Fibroblast of gingiva (primary cell): ENCODE measurements at places on chromosomes 6 and 20.

DNA sequence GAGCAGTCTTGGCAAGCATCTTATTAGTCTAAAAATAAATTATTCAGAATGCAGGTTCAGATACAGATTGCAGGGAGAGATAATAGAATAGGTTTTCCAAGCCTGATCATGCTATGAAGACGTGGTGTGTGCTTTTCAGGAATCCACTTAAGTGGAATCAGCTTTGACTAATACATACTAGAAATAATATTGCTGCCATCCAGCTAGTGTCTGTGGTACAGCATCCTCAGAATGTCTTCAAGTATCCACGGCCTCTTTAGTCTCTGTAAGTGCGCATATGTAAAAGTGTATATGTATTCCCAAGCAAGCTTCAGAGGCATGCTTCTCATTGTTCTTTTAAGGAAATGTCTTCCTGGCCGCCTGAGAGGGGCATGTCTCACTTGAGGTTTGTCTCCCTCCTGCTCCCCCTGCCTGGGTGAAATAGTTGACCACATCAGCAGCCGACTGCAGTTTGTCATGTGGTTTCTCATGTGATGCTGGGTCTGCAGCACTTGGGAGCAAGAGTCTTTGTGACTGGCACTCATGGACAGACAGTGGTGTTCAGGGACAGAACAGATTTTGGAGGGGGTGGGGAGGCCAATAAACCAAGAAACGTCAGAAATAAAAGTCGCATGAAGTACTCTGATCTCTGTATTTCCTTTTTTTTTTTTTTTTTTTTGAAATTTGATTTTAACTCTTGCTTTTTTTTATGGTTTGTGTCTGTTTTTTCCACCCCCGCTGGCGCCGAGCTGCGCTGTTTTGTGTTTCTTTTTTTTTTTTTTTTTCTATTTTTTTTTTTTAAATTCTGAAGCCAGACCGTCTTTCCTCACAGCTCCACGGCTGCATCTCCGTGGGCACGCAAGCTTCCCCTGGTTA lies 150.8 kb downstream of the PRL start:
- peak; percentile 77 for DNase-seq

- DNase-seq: no peak
These were observed 140.7 kb downstream of the FUT9 start for GRCh38 chr6:96156425-96156824.

DNA sequence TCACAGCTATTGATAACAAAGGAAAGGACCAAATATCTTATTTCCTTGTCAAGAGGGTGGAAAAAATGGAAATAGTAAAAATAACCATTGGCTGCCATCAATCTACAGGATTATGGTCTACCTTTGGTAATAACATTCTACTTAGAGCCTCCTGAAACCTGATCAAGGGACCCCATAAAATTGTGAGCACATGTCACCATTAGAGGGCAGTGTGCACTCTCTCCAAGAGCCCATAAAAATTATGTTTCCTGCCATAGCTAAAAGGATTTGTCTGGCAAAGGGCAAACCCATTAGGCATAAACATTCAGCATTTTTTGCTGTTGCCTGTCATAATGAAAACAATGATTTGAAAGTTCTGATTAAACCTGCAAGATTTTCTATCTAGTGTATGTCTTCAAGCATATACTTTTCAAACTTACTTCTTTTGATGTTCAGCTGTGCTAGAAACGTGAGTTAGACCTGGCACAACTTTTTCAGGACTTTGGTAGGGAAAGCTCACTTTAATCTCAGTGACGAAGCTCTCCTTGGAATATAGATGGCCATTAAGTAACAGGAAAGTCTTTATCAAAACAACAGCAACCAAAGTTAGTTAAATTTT lies 120.7 kb upstream of the ZFP64 start:
- DNase-seq: peak; percentile 33

DNA sequence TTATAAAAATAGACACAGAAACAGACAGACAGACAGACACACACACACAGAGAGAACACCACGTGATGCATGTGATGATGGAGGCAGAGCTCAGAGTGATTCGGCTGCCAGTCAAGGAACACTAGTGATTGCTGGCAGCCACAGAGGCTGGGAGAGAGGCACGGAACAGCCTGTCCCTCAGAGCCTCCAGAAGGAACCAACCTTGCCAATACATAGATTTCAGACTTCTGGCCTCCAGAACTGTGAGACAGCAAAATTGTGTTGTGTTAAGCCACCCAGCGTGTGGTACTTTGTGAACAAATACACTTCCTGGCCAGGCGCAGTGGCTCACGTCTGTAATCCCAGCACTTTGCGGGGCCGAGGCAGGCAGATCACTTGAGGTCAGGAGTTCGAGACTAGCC lies 9.5 kb upstream of the PARD6B start:
- peak; percentile 83 for DNase-seq

GRCh38 chr6:23179994-23180393 lies 610.6 kb downstream of the HDGFL1 start:
- no peak for DNase-seq

DNA sequence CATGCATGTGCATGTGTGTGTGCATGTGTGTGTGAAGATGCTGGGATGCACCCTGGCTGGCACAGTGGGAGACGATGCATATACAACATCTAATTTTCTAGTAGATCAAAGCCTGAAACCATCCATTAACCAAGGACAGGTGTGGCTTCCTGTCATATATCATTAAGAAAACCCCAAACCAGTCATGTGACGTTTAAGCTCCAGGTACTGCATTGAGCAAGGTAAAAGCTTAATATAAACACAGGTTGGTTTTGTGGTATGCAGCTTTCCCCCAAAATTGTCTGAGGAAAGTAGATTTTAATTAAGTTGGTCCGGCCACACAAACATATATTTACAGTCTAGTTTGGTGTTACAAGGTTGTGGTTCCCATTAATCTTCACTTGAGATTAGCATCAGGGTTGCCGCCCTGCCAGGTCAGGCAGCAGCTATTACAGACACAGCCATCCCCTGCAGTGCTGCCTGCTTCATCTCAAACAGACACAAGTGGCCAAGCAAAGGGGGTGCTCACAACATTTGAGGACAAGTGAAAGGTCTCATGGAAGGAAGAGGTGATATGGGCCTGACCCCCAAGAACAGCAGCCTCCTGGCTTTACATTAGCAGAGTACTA lies 48.6 kb upstream of the NAA20 start:
- no peak for DNase-seq

- no peak for DNase-seq
These were observed 488.5 kb upstream of the JARID2 start for GRCh38 chr6:14757418-14757817.

- peak; percentile 28 for DNase-seq
These were observed 281.9 kb upstream of the RNF24 start for GRCh38 chr20:4297127-4297826.

DNA sequence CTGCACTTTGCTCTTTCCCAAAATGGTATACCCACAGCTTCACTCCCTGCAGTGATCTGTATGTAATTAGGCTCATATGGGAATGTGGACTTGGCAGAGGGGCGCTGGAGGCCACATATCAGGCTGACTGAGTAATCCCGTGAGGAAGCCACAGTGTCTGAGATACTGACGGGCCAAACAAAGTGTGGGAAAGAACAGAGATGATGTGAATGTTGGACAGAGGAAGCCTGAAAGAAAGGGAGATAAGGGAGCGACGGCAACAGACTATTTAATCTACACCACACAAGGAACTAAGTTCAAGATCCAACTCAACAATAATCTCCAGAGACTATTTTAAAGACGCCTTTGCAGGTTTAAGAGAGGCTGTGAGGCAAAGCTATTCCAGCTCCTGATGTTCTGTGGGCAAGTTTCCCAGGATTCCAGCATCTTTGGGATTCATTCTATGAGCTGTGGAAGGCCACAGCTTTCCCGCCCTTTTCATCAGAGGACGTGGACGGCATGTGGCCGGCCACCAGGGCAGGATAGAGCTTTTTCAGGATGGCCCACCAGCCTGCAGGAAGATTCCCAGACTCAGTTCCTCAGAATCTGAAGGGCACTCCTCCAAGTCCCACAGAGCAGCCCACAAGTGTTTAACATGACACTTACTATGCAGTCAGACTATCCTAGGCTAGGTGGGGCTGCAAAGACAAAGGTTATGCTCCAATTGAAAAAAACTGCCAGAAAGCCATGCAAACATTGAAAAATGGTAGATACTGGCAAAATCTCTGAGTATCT lies 237.5 kb downstream of the ATXN1 start:
- DNase-seq: peak; percentile 84

DNA sequence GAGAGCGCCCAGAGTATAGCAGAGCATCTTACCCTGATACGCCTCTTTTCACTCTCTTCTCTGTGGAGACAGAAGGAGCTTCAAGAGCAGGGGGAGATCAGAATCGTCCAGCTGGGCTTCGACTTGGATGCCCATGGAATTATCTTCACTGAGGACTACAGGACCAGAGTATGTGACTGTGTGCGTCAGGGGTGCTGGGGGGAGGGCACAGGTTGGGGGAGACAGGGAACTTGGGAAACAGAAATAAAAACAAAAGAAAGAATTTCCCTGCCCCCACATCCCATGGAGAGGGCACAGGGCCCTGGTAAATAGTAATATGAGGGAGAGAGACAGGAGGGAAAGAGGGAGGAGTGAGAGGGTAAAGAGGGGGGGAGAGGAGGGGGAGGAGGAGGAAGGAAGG lies 3.0 kb upstream of the C4A start:
- DNase-seq: no peak

DNA sequence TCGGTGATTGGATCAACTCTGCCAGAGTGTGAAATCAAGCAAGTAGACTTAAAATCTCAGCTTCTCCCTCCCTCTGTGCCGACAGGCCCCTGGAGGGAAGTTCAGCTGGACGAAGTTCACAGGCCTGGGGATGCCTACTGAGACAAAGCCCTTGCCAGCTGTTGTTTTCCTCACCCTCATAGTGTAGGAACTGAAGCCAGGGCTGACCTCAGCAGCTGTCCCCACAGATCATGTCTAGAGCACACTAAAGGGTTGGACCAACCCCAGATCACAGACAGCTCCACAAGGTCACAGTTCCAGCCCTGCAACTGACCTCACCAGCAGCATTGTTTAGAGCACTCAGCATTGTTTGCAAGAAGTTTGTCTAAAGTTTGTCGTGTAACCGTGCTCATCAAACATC lies 261.9 kb upstream of the ECI2 start:
- DNase-seq: no peak

DNA sequence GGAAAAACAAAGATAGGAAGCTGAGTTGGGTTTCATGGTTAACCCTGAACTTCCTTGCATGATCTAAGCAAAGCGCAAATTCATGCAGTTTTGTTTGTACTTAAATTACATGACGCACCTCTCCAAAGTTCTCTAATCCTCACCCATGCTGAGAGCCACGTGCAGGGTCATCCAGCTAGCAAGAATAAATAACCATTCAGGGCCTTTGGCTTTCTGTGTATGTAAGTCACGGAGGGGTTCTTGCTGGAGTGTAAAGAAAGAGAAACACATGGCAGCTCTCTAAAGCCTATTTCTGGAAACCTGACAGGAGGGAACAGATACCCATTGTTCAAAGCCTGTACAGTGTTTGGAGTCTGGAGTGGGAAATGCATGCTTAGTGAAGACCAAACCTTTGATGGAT lies 171.7 kb upstream of the CCN2 start:
- DNase-seq: no peak

- DNase-seq: peak; percentile 65
These were observed 551.7 kb upstream of the GJE1 start for GRCh38 chr6:141580988-141581552.

DNA sequence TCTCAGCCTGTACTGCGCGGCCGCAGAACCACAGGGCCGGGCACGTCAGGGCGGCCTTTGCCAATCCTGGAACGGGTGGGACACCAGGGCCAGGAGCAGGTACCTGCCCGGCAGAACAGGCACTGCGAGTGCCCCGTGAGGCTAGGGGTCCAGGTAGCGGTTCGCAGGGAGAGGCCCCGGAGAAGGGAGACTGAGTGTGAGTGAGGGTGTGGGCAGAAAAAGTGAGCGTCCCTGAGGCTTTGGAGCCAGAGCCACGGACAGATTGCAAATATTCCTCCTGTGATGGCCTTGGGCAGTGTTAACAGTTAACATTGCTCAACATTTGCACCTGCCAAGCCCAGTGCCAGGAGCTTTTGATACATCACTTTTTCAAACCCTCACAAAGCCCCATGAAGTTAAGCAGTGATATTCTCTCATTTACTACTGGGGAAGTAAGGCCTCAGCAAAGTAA lies 491 bp downstream of the GNMT start:
- no peak for DNase-seq

- DNase-seq: no peak
These were observed 64.7 kb upstream of the TIAM2 start for GRCh38 chr6:154930451-154930851.

- peak; percentile 12 for DNase-seq
These were observed 25.3 kb upstream of the CHD6 start for GRCh38 chr20:41643504-41643938.

- no peak for DNase-seq
These were observed 846 bp downstream of the ZSCAN31 start for GRCh38 chr6:28335040-28335563.

GRCh38 chr6:132198040-132198439 lies 203.2 kb downstream of the MOXD1 start:
- peak; percentile 22 for DNase-seq

DNA sequence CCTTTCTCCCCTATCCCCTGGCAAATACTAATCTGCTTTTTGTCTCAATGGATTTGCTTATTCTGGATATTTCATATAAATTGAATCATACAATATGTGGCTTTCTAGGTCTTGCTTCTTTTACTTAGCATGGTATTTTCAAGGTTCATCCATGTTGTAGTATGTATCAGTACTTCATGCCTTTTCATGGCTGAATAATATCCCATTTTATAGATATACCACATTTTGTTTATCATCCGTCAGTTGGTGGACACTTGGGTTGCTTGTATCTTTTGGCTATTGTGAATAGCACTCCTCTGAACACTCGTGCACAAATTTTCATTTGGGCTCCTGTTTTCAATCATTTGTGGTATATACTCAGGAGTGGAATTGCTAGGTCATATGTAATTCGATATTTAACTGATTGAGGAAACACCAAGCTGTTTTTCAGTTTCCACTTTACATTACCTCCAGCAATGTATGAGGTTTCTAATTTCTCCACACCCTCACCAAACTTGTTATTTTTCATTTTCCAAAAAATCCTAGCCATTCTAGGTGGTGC lies 30.5 kb upstream of the RIPPLY2 start:
- no peak for DNase-seq

DNA sequence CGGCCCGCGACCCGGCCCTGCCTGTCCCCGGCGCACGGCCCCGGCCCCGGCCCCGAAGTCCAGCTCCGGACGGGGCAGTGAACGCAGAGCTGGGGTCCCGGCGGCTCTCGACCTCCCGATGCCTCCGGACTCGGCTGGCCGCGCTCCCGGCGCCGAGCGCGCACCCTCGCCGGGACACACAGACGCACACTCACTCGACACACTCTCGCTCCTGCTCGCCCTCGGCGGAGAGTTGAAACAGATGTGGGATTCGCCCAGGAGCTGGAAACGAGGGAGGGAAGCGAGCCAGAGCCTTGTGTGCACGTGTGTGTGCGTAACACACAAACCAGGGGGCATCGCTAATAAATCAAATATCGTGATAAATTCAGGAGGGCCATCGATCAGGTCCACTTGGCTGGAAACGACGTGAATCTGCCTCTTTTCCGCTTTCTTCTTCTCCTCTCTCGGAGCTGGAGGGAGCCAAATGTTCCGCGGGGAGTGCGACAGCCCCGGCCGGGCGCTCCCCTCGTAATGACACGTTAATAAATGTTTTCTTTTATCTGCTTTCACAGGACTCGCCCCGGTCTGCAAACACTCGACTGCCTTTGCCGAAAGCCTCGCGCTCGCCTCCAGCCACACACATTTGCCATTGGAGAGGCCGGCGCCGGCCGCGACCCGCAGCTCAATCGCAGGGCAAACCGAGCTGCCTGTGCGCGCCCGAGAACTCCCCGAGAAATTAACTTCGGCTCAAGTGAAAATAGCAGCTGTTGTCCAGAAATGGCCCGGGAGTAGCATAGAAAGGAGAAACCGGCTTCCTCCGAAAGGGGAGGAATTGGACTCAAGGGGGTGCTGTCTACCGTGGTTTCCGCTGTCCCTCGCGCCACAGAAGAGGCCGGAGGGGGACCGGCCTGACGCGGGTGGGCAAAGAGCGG lies 828 bp upstream of the SULF2 start:
- peak; percentile 60 for DNase-seq
